Fibroblast of skin of left quadriceps (primary cell): ENCODE measurements at places on chromosomes 1 and 21.

DNA sequence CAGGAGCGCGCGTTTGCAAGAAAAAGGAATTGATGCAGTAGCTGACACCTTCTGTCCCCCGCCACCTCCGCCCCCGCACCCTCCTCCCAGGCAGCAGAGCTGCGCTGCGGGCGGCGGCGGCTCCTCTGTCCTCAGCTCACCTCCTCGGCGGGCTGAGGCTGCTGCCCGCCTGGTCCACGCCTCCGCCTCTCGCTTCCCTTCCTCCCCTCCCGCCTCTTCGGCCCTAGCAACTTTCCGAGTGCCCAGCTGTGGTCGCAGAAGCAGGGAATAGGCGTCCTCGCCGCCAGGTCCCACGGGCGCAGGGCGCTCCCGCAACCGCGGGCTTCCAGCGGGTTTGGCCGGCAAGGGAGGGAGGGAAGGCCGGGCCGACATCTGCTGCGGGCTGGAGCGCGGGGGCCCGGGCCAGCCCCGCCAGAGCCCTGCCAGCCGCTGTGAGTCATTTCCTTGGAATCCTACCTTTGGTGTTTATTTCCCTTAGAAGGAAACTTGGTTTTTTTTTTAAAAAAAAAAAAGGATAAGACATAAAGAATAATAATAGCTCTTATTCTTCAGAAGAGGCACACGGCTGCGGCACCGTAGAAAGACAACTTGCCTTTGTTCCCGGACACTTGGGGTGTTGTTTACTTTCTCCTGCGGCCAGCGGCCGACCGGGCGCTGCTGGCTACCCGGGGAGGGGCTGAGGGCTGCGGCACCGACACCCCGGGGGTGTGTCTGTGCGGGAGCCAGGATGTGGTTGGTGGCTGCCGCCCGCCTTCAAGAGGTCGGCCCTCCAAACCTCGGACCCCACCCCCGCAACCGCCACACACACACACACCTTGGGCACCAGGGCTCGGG is 1.1 kb downstream of the SERTAD4 start:
- no peak for DNase-seq

DNA sequence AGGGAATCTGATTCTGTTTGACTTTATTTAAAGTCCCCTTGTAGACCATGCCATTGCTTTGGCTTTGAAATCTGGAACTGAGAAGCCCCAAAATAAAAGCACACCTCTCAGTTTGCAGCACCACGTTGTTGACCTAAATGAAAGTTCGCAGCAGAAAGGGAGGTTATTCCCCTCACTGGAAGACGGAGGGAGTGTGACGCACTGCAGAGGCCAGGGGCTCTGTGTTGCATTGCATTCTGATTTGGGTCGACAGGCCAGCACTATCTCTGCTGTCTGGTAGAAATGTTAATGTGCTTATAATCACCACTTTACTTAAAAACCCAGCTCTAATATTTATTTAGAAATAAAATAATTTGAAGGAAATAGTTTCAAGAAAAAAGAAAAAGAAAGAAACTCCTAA is 675.2 kb upstream of the NR5A2 start:
- DNase-seq: no peak

GRCh38 chr1:49651136-49651535 is 372.6 kb downstream of the AGBL4 start:
- no peak for DNase-seq

- DNase-seq: no peak
These were observed 127.3 kb downstream of the HHAT start for GRCh38 chr1:210455840-210456603.
